ENCODE measurements at places on chromosomes 7 and 10. TPM values are rescaled to one million over a fixed set of nuclear protein-coding genes. Genes with fewer than 3 reads are reported as not detected.

DNA sequence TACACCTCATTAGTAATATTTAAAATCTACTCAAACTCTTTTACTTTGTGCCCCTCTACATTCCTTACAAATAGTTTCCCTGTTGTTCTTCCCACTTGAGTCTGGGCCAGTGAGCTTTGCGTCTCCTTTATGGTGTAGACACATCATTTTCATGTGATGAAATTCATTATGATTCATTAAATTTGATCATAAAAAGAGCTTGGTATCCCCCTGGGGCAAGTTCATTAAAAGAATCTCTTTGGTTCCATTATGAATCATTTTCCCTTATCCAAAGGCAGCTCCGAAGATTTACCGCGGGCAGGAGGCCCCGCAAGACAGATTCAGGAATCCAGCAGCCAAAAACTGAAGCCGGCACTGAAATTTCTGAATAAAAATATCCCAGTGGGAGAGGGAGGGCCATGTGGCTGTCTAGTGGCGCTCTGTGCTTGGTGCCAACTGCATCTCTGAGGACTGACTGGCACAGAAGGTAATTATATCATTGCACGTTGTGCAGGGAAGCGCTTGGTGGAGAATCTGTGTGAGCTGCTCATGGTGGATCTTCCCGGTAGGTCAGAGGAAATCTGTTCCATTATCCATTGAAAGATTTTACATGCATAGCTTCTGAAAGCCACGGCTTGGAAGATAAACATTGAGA is 151.4 kb upstream of the PITRM1 start:
- no peaks in the 10 kb centered on the region for H3K27me3 ChIP-seq
- peaks cover 6% of the 10 kb centered on the region for H3K4me1 ChIP-seq
- H3K4me3 ChIP-seq, result no peak overlapping the region
- H3K27ac ChIP-seq, result no peak overlapping the region

GRCh38 chr7:5195157-5195556 is 5.1 kb downstream of the WIPI2 start:
- no peak for DNase-seq
- no peak overlapping the region for H3K27ac ChIP-seq
- H3K36me3 ChIP-seq, result peaks cover 20% of the 10 kb centered on the region
- peaks cover 14% of the 10 kb centered on the region for H3K4me1 ChIP-seq
- H3K4me3 ChIP-seq, result no peak overlapping the region

- H3K27ac ChIP-seq, result no peak overlapping the region
- H3K27me3 ChIP-seq, result no peaks in the 10 kb centered on the region
- DNase-seq, result no peak
- H3K4me3 ChIP-seq, result no peak overlapping the region
- no peaks in the 10 kb centered on the region for H3K36me3 ChIP-seq
- no peaks in the 10 kb centered on the region for H3K4me1 ChIP-seq
Measured at GRCh38 chr10:10126218-10126617, 891.5 kb upstream of the CELF2 start.

DNA sequence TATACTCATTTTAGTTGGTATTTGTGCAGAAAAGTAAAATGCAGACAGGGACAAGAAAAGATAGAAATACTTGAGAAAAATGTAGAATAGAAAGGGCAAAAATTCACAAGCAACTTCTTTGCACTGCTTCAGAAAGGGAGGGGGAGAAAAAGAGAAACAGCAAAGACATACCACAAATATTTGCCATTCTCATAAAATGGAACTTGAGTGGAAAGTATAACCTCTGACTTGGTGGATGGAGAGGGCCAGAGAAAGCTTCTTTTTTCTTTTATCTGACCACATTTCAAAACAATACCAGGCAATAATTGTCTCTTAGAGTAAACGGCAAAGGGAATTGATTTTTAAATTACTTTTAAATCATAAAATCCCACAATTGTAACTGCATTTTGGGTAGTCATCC is 35.8 kb upstream of the TRUB1 start:
- H3K4me1 ChIP-seq, result no peaks in the 10 kb centered on the region
- no peaks in the 10 kb centered on the region for H3K27me3 ChIP-seq
- H3K36me3 ChIP-seq, result no peaks in the 10 kb centered on the region
- DNase-seq, result no peak
- no peak overlapping the region for H3K27ac ChIP-seq

- H3K36me3 ChIP-seq, result no peaks in the 10 kb centered on the region
- H3K4me1 ChIP-seq, result peaks cover 16% of the 10 kb centered on the region
- DNase-seq, result no peak
- no peak overlapping the region for H3K4me3 ChIP-seq
Measured at GRCh38 chr10:35092851-35093250, 2.7 kb upstream of the CUL2 start.

GRCh38 chr7:77913977-77914607 is 115.5 kb downstream of the PHTF2 start:
- no peak for DNase-seq
- H3K4me1 ChIP-seq, result no peaks in the 10 kb centered on the region
- no peaks in the 10 kb centered on the region for H3K27me3 ChIP-seq
- no peak overlapping the region for H3K4me3 ChIP-seq

- no peak for DNase-seq
- H3K27ac ChIP-seq, result no peak overlapping the region
- no peak overlapping the region for H3K4me3 ChIP-seq
- H3K36me3 ChIP-seq, result no peaks in the 10 kb centered on the region
- no peaks in the 10 kb centered on the region for H3K4me1 ChIP-seq
- no peaks in the 10 kb centered on the region for H3K27me3 ChIP-seq
Measured at GRCh38 chr10:50436805-50437204, 185.5 kb upstream of the ASAH2 start.

DNA sequence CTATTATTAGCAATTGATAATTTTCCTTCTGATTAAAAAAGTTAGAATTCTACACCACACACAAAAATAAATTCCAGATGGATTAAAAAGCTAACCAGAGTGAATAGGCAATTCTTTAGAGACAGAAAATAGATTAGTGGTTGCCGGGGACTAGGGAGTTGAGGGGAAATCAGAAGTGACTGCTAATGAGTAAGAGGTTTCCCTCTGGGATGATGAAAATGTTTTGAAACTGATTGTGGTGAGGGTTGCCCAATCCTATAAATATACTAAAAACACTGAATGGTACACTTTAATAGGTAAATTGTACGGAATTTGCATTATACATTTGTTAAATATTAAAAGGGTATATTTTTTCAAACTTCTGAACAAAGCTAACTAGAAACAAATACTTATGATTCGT is 214.9 kb downstream of the GPAM start:
- H3K27ac ChIP-seq, result no peak overlapping the region
- H3K36me3 ChIP-seq, result no peaks in the 10 kb centered on the region
- no peak overlapping the region for H3K4me3 ChIP-seq
- no peaks in the 10 kb centered on the region for H3K4me1 ChIP-seq

Gene AKR1C1
- 0.16 TPM for total RNA-seq

Gene ZMIZ2
- 152 TPM for total RNA-seq

Gene MRLN
- total RNA-seq, result not detected

Gene CHAT
- total RNA-seq, result not detected

Gene OPN4
- total RNA-seq, result not detected

Gene NXPH1
- total RNA-seq, result not detected
